Large intestine (tissue), 12 donors: ENCODE measurements at places on chromosomes 7 and 10.

GRCh38 chr7:77537778-77538280, 734 bp downstream of the PTPN12 start:
- DNase-seq: peak; percentile 76

DNA sequence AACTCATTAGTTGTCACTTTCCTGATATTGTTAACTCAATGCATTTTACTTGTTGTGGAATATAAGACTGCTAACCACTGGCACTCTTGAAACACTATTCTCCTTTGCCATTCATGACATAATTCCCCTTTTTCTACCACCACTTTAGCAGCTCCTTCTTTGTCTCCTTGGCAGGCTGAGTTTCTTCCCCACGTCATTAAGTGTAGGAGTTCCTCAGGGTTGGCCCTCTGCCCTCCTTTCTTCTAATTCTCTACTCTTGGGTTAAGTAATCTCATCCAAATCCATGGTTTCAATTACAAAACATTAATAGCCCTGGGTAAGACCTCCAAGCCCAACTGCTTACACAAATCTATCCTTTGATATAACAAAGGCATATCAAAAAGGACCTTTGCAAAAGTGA, 175.1 kb downstream of the HGF start:
- DNase-seq: no peak

GRCh38 chr10:126233182-126234148, 154.8 kb downstream of the ADAM12 start:
- DNase-seq: no peak

DNA sequence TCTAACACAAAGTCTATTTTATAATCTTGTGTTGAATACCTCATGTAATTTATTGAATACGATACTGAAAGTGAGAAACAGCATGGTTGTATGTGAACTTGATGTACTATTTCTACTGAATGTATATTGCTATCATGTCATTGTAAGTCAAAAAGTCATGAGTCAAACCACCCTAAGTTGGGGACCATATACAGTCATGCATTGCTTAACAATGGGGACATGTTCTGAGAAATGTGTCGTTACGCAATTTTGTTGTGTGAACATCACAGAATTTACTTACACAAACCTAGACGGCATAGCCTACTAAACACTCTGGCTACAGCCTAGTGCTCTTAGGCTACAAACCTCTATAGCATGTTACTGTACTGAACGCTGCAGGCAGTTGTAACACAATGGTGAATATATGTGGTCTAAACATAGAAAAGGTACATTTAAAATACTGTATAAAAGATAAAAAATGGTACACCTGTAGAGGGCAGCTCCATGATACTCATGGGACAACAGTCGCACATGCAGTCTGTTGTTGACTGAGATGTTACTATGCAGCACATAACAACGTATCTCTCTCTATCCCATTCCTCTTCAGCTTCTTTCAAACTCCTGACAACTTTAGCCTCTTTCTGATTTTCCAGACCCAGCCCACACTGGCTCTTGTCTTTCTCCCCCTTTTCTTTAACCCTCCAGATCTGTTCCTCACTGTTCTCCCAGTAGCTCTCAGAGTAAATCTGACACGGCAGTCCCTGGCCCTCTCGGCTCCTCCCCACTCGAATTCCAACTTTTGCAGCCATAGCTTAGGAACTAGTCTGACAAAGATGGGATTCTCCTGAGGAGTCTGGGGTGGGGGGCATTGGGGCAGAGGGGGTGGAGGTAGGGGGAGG, 90.1 kb downstream of the SNX10 start:
- no peak for DNase-seq

GRCh38 chr10:13890233-13891127, 303.7 kb downstream of the PRPF18 start:
- no peak for DNase-seq

- DNase-seq: no peak
Measured at GRCh38 chr7:158979635-158980351, 123.4 kb downstream of the DYNC2I1 start.

DNA sequence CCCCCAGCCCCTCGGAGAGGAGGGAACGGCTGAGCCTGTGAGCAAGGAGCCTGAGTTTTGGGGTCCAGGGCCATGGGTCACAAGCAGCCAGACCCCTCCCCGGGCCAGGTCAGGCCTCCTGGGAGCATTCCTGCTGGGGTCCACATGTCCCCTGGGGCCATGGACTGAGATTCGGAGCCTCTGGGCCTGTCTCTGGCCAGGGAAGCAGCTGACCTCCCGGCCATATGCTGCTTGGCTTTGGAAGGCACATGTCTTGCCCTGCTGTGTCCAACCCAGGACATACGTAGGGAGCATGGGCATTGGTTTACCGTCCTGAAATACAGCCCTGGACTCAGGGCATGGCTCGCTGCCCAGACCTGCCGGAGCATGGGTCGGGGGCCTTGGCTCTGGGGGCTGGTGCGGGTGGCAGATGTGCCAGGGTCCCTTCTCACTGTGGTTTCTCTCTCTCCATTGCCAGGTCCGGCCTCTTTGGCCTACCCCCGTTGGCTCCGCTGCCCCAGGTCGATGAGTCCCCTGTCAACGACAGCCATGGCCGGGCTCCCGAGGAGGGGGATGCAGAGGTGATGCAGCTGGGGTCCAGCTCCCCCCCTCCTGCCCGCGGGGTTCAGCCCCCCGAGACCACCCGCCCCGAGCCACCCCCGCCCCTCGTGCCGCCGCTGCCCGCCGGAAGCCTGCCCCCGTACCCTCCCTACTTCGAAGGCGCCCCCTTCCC, 7.3 kb downstream of the PWWP2B start:
- no peak for DNase-seq

GRCh38 chr10:118116715-118117449, 70.1 kb upstream of the RAB11FIP2 start:
- no peak for DNase-seq

- peak; percentile 17 for DNase-seq
Measured at GRCh38 chr7:155961241-155962190, 149.3 kb upstream of the SHH start.

GRCh38 chr10:88095223-88095721, 231.8 kb downstream of the PTEN start:
- DNase-seq: peak; percentile 53

GRCh38 chr7:7966141-7966734, 2.4 kb upstream of the GLCCI1 start:
- no peak for DNase-seq

GRCh38 chr7:134016223-134016941, 110.8 kb upstream of the LRGUK start:
- DNase-seq: peak; percentile 14

DNA sequence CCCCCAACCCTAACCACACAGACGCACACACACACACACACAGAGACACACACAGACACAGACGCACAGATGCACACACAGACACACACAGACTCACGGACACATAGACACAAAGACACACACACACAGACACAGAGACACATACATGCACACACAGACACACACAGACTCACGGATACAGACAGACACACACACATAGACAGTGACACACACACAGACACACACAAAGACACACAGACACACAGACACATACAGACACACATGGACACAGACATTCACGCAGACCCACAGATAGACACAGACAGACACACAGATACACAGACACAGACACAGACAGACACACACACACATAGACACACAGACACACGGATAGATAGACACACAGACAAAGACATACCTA, 2.1 kb downstream of the CALML5 start:
- no peak for DNase-seq

GRCh38 chr10:91768123-91768522, 30.1 kb upstream of the TNKS2 start:
- DNase-seq: no peak

- no peak for DNase-seq
Measured at GRCh38 chr10:126417220-126417825, 29.0 kb upstream of the ADAM12 start.

GRCh38 chr10:37549054-37549453, 308.4 kb downstream of the ZNF248 start:
- no peak for DNase-seq

DNA sequence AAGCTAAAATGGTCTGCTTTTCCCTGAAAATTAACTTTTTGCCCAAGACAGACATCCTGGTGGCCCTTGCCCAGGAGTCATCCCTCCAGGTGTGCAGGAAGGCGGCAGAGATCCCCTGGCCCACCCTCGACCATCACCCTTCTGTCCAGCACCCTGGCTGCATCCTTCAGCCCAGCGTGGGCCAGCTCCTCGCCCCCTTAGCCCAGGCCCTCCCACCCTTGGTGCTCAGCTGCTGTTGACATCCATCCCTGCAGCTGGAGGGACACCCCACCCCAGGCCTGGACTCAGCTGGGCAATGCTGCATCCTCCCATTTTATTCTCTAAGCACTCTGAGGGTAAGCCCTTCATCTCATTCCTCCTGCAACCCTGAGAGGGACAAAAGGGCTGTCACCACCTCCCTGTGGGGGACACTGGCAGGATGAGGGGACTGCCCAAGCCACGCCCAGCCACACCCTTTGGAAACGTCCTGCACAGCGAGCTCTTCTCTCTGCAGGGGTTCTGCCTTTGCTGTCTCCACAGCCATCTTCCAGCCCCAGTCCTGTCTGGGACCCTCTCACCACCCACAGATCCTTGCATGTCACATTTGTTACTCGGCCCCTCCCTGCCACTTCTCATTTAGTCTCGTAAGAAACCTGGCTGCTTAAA, 30.7 kb downstream of the EN2 start:
- DNase-seq: no peak

GRCh38 chr7:44762300-44762699, 13.7 kb downstream of the ZMIZ2 start:
- DNase-seq: no peak

- no peak for DNase-seq
Measured at GRCh38 chr7:52507546-52508255, 527.7 kb upstream of the POM121L12 start.

- peak; percentile 32 for DNase-seq
Measured at GRCh38 chr7:158814637-158815036, 14.7 kb downstream of the ESYT2 start.

GRCh38 chr7:6409091-6409490, 38.7 kb downstream of the DAGLB start:
- DNase-seq: no peak

GRCh38 chr7:132131196-132131595, 445.1 kb downstream of the PLXNA4 start:
- no peak for DNase-seq

DNA sequence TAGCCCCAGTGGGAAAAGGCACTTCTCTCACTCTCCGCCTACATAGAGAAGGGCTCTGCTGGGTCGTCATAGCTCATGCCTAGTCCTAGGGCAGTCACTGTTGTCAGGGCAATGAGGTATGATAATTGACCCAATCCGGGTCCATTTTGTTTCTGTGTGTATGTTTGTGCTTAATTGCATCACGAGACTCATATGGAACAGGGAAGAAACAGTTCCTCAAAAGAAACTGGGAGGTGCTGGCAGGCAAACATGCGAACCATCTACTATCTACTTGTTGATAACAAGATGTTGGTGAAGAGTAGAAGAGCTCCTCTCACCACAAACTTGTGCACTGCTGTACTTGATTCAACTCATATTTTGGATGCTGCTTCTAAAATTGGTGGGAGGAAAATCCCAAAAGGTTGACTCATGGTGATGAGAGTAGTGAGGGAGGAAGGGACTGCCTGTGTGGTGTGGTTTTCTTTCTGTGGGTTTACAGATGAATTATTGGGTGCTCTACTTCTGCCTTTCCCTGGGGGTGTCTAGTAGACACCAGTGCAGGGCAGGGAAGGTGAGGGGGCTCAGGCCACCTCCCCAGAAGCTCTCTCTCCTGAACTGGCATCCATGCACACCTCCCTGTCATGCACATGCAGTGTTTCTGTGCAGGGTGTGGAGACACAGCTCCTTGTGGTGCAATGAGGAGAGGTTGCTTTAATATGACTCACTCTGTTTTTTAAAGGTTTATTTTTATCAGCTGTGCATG, 29.4 kb downstream of the LSMEM1 start:
- DNase-seq: no peak

GRCh38 chr10:86178401-86179152, 188.0 kb downstream of the GRID1 start:
- DNase-seq: no peak

GRCh38 chr7:158314394-158314793, 273.2 kb downstream of the PTPRN2 start:
- DNase-seq: no peak

DNA sequence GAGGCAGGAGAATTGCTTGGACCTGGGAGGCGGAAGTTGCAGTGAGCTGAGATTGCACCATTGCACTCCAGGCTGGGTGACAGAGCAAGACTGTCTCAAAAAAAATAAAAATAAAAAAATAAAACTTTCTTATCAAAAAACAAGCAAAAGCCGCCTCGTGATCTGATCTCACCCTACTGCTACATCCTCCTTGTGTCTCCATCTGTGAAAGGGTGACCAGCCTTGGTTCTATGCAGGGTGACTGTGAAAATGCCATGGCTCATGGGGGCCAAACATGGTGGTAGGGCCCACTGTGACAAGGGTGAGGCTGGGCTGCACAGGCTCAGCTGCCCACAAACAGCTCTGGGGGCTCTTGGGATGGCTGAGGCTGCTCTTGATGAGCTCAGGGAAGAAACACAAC, 968 bp upstream of the OPN4 start:
- no peak for DNase-seq

- no peak for DNase-seq
Measured at GRCh38 chr10:13019280-13019679, 17.8 kb upstream of the CCDC3 start.

GRCh38 chr10:15123749-15124184, 26.6 kb downstream of the RPP38 start:
- DNase-seq: no peak

DNA sequence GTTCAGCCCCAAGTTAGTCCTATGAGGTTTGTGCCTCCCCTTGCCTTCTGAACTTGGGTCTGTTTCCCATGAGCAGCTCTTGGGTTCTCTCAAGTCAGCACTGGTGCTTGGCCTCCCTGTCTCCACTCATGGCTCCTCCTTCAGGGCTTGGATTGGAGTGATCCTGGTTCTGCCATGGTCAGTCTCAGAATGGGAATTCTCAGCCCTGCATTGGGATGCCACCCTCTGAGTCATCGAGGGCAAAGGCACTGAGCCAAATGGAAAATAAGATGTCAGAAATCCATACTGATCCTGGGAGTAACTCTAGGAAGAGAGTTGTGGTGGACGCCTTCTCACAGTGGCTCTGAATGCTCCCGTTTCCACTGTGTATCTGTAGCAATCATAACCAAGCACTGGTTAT, 233.4 kb upstream of the HABP2 start:
- no peak for DNase-seq

DNA sequence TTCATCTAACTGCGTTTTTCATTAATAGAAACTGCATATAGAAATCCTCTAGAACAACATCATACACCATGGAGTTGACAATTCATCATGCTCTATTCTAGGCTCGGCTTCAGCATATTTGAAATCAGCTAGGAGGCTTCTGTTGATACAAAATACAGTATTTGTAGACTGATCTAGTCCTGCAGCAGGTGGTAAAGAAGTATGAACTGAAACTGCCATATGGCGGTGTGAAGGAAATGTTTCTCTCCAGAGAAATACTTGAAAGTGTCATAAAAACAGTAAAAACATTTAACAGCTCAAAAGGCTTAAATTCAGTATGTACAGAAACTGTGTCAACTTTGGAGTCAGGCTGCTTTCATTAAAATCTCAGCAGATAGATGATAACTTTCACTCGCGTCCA, 32.0 kb upstream of the MYO3A start:
- DNase-seq: no peak

GRCh38 chr7:124318721-124319450, 286.0 kb upstream of the TMEM229A start:
- no peak for DNase-seq

- no peak for DNase-seq
Measured at GRCh38 chr7:108418946-108419345, 37.3 kb downstream of the NRCAM start.

- DNase-seq: no peak
Measured at GRCh38 chr10:29332761-29333148, 43.9 kb downstream of the LYZL1 start.
